Liver (tissue), 10 donors: ENCODE measurements at places on chromosomes 4 and X. TPM values are rescaled to one million over a fixed set of nuclear protein-coding genes. Genes with fewer than 3 reads are reported as not detected.

The HSFX4 gene
- not detected for total RNA-seq

The TLR6 gene
- 2.1 TPM for total RNA-seq

The PAGE1 gene
- not detected for total RNA-seq

The DLG3 gene
- 2.8 TPM for total RNA-seq

The F8A3 gene
- 5.4 TPM for total RNA-seq

The PFKFB1 gene
- total RNA-seq, result 19.2 TPM

The FRG2 gene
- total RNA-seq, result not detected

The CT45A3 gene
- total RNA-seq, result not detected

The ZIC3 gene
- not detected for total RNA-seq

The BEX2 gene
- total RNA-seq, result 0.75 TPM

The ZNF718 gene
- total RNA-seq, result 3.7 TPM

The CD38 gene
- total RNA-seq, result 9.4 TPM

The KLHL8 gene
- 14.4 TPM for total RNA-seq

GRCh38 chr4:81343536-81343935 is 128.2 kb downstream of the RASGEF1B start:
- no peak for DNase-seq

DNA sequence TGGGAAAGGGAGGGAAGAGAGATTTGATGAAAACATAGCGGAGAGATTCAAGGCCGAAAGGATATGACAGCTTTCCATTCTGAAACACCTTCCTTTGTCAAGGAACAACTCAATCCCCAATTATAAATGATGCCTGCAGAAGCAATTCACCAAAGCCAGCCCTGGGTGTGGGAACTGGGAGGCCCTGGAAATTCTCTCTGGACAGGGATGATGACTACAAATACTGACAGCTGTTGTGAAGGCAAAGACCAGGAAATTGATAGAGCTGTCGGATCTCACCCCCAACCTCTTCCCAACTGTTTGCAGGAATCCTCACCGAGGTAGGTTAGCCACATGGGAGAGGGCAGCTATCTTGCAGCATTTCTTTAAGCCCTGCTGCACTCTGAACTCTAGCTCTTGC is 54.3 kb downstream of the CCDC149 start:
- DNase-seq, result no peak

DNA sequence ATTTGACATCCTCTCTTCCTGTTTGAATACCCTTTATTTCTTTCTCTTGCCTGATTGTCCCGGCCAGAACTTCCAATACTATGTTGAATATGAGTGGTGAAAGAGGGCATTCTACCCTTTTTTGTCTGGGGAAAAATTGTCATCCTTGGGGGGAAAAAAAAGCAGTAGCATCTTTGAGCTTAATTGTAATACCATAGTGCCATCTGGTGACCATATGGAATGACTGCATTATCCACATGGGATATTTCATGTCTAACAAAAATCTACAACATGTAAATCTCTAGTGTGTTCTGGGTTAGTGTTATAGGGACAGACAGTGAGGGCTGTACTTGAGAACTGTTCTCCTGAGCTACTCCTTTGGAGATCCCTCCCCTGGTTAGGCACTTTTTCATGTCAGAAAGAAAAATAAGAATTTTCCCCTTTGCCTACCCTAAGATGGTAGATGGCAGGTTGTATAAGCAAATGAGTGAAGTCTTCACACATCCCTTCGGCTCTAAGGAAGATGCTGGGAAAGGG is 26.0 kb downstream of the CAPN6 start:
- DNase-seq, result no peak

GRCh38 chrX:134431894-134432293 is 28.1 kb upstream of the HPRT1 start:
- no peak for DNase-seq

- no peak for DNase-seq
These were observed 279.8 kb upstream of the BOD1L1 start for GRCh38 chr4:13907255-13907751.

GRCh38 chr4:48205107-48205506 is 64.5 kb downstream of the TEC start:
- no peak for DNase-seq

- DNase-seq, result no peak
These were observed 346.0 kb upstream of the GATB start for GRCh38 chr4:152106781-152107321.

DNA sequence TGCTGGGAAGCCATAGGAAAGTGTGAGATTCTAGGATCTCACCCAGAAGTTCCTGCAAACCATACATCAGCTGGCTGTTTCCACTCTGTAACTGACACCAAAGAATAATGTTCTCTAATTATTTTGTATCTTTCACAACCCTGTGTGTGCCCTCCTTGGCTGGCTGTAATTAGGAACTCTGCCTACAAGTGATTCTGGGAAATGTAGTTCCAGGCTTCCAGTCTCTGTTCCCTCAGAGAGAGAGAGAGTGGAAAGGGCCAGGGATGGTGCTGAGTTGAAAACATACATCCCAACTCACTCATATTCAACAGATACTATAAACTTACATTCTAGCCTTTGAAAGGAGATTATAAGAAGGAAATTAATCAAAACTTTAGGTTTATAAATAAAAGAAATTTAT is 57.5 kb upstream of the C1QTNF7 start:
- no peak for DNase-seq

DNA sequence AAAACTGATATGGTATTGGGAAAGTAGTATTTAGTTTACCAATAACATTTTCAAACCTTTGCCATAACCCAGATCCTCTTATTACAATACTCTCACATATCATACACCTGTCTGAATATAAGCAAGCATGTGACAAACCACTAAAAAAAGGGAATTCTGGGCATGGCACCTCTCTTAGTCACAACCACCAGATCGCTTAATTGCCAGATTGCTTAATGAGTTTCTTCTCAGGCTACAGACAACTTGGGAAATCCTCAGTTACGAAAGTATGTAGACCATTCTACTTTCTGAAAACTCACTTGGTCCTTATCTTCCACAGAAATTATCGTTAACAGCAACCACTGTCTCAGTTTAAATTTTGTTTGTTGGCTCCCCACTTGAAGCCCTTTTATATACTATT is 2.1 kb downstream of the NAF1 start:
- no peak for DNase-seq

DNA sequence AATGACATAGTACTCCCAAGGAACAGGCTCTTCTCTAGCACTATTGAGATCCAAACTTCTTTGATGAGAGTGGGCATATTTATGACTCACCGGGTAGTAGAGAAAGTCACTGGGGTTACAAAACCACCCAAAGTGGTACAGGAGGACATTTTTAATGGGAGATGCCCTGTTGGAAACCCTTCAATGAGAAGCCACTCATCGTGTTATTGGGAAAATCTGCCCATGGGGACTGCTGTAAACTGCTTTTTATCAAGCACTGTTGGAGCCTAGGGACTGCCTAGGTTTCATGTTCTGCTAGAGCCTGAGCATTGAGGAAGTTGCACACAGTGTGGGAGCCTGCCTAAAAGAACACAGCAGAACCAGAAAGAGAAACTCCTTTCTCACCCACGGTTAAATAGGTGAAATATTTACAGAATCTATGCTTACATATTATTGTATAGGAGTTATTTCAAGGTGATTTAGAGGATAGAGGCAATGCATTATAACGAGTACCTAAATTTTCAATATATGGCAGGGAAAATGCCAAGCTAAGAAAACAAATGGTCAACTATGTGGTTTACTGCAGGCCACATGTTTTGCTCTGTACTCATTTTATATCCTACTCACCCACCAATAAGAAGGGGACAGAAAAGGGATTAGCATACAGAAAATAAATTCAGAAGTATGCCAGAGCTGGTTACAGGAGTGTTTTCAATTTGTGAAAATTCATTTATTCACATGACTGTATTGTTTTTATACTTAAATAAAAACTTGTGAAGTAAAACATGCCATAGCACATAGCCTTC is 559.1 kb downstream of the FSTL5 start:
- DNase-seq, result no peak

GRCh38 chr4:98260047-98260578 is 1.1 kb upstream of the RAP1GDS1 start:
- peak; percentile 60 for DNase-seq

DNA sequence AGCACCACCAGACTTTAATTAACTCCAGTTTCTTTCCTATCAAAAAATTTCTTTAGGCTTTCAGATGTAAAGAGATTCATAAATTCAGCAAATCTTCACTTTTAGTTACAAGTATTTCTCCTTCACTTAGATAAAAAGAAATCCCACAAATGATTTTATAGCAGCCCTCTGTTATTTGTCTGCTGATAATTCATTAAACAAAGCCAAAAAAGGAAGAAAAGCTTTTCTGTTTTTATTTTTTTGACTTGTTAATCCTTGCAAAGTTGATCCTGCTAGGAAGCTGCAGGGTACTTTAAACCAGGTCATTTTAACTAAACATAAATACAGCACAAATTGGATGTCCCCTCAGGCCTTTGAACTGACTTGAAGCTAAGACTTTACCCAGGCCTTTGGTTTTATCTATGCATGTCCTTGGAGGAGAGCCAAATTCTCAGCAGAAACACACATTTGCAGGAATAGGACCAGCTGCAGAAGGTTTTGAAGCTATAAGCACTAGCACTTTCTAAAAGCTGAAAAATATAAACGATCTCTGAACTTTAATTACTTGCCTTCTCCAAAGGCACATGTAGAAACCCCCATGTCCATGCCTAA is 57.5 kb downstream of the PCDH18 start:
- DNase-seq, result no peak

- no peak for DNase-seq
These were observed 124.5 kb upstream of the CASK start for GRCh38 chrX:42047886-42048285.

- no peak for DNase-seq
These were observed at the start of gene RIPPLY1 for GRCh38 chrX:106903291-106903824. Gene RIPPLY1, minus strand, starts transcription at chrX:106903341. Its CDS starts 54 bp downstream, at chrX:106903287.

DNA sequence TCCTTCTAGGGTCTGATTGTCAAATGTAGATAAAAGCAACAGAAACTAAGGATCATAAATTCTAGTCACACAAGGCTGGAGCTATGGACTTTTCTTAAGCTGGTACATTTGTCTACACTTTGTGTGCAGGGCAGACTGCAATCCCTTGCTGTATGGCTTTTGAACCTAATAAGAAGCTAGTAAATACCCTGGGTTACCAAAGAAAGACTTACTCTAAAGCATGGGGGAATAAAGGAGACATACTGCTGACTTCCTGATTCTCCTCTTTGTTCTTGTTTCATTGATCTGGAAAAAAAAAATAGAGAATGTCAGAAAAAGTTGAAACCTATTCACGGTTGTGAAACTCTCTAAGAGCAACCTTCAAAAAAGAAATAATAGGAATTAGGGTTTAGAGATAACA is 216.6 kb upstream of the TLL1 start:
- no peak for DNase-seq

- no peak for DNase-seq
These were observed 802 bp downstream of the ADGRG2 start for GRCh38 chrX:19121466-19121865.

- peak; percentile 55 for DNase-seq
These were observed 501 bp downstream of the ZNF518B start for GRCh38 chr4:10456595-10457254.

DNA sequence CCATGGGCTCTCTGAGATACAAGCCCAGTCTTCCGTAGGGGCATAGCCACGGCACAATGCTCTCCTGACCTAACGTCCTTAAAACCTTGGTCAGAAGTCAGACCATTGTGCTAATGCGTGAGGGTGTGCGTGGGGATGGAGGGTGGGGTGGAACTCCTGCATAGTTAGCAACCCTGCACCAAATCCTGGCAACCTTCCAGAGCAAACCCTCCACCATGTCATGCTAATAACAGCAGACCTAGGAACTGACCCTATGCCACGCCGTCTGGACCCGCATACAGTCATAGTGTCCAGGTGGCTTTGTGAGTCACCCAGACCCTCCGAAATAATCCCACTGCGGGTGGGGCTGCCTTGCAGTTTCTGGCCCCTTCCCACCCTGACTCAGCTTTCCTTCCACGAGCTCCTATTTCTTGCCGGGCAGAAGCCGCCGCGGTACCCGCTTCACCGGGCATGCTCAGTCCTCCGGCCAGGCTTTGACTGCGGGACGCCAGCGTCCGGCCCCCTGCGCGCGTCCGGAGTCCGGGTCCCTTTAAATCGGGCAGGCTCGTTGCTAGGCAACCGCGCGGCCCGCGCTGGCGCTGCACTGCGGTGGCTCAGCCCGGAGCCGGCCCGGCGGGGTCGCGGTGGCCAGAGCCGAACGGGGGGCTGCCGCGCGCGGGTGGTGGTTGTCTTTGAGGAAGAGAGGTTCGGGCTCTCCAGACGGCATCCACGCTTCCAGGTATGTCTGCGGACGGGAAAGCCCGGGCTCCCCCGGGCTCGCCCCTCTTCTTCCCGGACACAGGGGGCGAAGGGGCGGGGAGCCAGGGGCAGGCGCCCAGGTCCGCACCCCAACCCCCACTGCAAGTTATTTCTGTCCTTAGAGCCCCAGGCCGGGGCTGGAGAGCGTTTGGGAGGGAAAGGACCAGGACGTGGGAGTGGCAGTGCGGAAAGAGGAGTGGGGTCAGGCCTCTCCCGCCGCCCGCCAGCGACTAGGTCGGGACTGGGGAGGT is at the start of gene CCDC160:
Gene CCDC160, plus strand, starts transcription at position 557 of the 989 bp plus-strand sequence. CDS start 7,619 bp downstream, outside the sequence.
- DNase-seq, result peak; percentile 35

GRCh38 chr4:62399242-62399641 is 1199.1 kb downstream of the ADGRL3 start:
- DNase-seq, result no peak

DNA sequence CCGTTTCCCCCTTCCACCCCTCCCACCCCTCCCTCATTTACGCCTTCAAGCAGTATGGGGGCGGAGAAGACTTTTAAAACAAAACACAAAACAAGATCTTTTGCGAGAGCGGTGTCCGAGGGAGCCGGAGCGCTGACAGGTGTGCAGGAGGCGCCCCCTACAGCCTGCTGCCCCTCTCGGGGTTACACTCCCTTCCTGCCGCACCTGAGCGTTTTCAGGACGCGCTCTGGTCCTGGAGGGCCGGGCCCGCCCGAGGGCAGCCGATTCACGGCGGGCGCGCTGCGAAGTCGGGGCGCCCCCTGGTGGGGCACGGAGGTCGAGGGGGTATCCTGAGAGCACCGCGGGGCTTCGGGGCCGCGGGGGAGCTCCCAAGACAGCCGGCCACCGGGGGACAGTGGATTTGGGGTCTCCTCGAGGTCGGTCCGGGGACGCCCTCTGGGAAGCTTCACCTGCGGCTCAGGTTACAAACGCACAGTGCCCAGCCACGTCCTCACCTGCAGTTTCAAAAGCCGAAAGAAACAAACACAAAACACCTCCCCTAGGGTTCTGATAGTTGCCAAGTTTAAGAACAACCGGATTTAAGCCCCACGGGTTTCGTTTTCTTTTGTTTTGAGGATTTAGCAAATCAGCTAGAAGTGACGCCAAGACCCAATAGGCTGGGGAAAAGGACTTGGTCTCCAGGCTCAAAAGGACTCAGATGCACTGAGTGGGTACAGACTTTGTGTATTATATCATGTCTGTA is 8.0 kb upstream of the NEUROG2 start:
- DNase-seq, result peak; percentile 72

GRCh38 chr4:48243429-48243828 is 26.2 kb downstream of the TEC start:
- DNase-seq, result no peak

DNA sequence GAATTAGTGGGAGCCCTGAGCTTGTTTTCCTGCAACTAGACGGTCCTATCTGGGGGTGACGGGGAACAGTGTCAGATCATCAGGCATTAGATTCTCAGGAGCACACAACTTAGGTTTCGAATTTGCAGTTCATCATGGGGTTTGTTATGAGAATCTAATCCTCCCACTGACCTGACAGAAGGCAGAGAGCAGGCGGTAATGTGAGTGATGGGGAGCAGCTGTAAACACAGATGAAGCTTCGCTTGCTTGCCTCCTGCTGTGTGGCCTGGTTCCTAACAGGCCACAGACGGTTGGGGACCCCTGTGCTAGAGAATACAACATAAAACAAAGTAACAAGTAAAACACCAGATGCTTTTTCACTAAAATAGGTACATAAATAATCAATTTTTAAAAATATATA is 86.2 kb upstream of the BLTP1 start:
- no peak for DNase-seq

GRCh38 chrX:101918751-101919150 is 13.1 kb downstream of the ZMAT1 start:
- DNase-seq, result no peak
